Temporal lobe (tissue), 4 donors: ENCODE measurements at places on chromosomes 11 and 22. TPM values are rescaled to one million over a fixed set of nuclear protein-coding genes. Genes with fewer than 3 reads are reported as not detected.

Gene DLAT
- 30.2 TPM for total RNA-seq

Gene APOBEC3H
- total RNA-seq = not detected

Gene LRRC74B
- total RNA-seq = not detected

Gene APOBEC3B
- not detected for total RNA-seq

Gene KLHDC7B
- total RNA-seq = not detected

Gene ANO1
- 0.74 TPM for total RNA-seq

Gene OSM
- 0.25 TPM for total RNA-seq

Gene MPPED1
- total RNA-seq = 339 TPM

Gene CNTF
- 1.2 TPM for total RNA-seq

Gene OR8A1
- not detected for total RNA-seq

Gene KREMEN1
- 6.6 TPM for total RNA-seq

Gene NEFH
- total RNA-seq = 0.49 TPM

Gene GGTLC2
- total RNA-seq = not detected

Gene SHISAL1
- 25.8 TPM for total RNA-seq

Gene OR52H1
- not detected for total RNA-seq

Gene CNGA4
- 0.25 TPM for total RNA-seq

Gene GLYAT
- 0.25 TPM for total RNA-seq

Gene AMOTL1
- 31.2 TPM for total RNA-seq

Gene RTN4RL2
- 1.2 TPM for total RNA-seq

Gene RAG2
- not detected for total RNA-seq

Gene APOL5
- not detected for total RNA-seq

Gene SHANK2
- 41.6 TPM for total RNA-seq

Gene JAM3
- 28.5 TPM for total RNA-seq

Gene DPAGT1
- 10.6 TPM for total RNA-seq

Gene SLC16A8
- 1.2 TPM for total RNA-seq

Gene DEUP1
- 0.49 TPM for total RNA-seq

Gene MB
- not detected for total RNA-seq

Gene ADAMTS8
- 2.0 TPM for total RNA-seq

Gene UBQLN3
- total RNA-seq = under 0.01 TPM

Gene DEFB131B
- total RNA-seq = not detected

Gene TSGA10IP
- not detected for total RNA-seq

Gene KCNQ1
- 0.49 TPM for total RNA-seq

Gene C22orf42
- total RNA-seq = not detected

Gene KCNJ4
- total RNA-seq = 6.6 TPM

Gene ZNF280A
- total RNA-seq = not detected

Gene APOA4
- total RNA-seq = not detected

Gene MS4A3
- total RNA-seq = 0.98 TPM
